ENCODE measurements at places on chromosomes 5 and 9.

GRCh38 chr5:149674686-149675085 is 55.4 kb upstream of the PPARGC1B start:
- DNase-seq: no peak

DNA sequence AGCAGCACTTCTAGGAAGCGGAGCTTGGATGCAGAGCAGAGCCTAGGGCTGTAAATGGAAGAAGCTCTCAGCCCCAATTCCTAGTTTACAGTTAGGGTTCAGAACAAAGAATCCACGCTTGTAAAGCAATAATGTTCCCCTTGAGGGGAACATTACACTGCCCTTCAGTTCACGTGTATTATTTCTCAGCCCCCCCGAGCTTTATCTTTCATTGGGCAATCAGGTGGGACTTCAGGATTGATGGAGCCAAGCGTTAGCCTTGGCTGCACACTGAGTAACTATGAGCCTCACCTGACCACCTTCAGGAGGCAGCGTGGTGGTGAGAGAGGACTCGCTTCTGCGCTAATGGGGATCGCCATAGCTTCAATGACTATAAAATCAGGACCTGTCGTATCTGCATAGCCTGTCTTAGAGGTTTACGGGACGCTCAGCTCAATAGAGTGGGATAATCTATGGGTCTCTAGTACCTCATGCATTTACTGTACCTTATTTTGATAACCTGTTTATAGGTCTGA is 157.0 kb upstream of the RASEF start:
- no peak for DNase-seq

DNA sequence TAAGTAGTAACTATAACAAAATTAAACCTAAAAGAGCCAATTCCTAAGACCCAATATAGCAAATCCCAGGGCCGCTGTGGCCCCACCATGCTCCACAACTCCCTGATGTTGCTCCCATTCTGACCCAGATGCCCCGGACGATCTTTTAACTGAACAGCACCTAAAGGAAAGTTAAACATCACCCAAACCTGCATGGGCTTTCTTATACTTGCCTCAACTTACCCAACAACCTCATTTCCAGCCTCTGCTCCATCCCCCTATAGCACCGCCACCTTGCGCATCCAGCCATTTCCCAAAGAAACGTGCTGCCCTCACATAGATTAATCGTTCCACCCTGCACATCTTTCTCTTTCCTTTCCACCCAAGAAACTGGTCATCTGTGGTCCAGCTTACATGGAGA is 54.6 kb downstream of the ZNF354C start:
- no peak for DNase-seq

GRCh38 chr5:42768106-42768504 is 11.5 kb downstream of the CCDC152 start:
- no peak for DNase-seq

GRCh38 chr5:135569755-135570452 is 8.9 kb downstream of the CXCL14 start:
- no peak for DNase-seq

- no peak for DNase-seq
Observed at GRCh38 chr5:25009063-25009462, 364.3 kb upstream of the CDH10 start.

DNA sequence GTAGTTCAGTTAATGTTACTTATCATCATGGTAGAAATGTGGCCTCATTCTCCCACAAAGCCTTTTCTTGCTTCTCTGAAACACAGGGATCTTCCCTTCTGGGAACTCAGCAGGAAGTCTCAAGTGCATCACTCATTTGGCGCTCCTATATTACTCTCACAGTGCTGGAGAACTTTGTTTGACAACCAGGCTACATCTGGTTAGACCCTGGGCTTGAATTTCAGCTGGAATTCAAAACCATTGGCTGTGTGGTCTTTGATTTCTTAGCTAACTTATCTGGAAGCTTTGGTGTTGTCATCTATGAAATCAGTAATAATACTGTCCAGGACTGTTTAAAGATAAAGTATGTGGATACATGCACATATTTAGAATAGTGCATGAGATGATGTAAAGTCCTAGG is 1777.1 kb downstream of the MAT2B start:
- DNase-seq: no peak

DNA sequence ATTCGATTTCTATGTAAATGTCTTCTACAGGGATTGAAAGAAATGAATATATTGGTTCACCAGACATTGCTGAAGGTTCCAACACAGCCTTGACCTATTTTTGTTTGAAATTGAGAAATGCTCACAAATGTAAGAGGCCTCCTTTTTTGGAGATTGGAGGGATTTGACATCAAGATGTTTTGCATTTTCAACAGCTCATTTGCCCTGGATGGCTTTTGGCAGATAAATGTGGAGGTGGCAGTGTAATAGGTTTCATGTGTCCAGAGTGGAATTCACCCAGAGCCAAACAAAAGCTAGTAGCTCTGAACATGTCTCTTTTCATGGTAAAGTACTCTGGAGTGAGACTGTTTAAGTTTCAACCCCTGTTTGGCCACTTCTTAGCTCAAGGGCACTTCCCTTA is 77.3 kb downstream of the PALM2AKAP2 start:
- DNase-seq: no peak

DNA sequence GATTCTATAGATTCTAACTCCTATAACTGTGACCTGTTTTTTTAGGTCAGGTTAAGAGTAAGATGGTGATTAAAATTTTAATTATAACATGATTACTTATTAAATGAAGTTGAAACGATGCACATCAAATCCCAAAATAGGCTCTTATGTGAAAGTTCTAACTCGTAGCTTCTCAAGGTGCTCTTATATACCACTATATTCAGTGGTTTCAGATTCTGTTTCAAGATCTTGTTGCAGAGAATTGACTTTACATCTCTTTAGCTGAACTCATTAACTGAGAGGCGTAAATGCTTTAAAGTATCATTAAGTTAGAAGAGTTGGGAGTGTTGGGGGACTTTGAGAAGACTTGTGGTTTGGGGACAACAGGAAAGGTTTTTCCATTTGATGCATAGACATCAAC is 1399.8 kb downstream of the PTPRD start:
- DNase-seq: no peak

DNA sequence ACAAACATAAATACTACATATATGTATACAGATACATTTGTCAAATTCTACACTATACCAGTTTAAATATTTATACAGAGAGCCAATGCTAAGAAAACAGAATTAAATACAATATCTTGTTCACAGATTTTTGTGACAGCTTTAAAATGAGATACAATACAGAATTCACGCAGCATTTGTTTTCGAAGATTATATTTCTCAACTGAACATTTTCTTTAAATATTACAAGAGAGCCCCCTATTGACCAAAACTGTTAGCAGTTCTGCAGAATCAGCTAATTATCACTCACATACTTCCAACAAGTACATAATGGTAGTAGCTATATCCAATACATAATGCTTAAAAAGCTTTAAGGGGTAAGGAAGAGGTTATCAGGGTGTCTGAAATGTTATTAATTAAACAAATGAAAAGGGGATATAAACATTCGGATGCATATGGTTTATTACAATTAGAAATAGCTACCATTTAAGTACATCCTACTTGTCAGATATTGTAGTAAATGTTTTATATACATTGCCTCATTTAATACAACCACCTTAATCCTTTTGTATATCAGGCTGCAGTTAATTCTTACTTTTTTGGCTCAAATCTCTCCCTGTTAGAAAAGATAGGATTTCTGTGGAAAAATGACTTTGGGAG is 31.7 kb downstream of the ZDHHC21 start:
- no peak for DNase-seq

GRCh38 chr5:139767960-139768359 is 27.6 kb upstream of the PSD2 start:
- DNase-seq: no peak

- DNase-seq: no peak
Observed at GRCh38 chr9:115746496-115746895, 407.1 kb upstream of the PAPPA start.

DNA sequence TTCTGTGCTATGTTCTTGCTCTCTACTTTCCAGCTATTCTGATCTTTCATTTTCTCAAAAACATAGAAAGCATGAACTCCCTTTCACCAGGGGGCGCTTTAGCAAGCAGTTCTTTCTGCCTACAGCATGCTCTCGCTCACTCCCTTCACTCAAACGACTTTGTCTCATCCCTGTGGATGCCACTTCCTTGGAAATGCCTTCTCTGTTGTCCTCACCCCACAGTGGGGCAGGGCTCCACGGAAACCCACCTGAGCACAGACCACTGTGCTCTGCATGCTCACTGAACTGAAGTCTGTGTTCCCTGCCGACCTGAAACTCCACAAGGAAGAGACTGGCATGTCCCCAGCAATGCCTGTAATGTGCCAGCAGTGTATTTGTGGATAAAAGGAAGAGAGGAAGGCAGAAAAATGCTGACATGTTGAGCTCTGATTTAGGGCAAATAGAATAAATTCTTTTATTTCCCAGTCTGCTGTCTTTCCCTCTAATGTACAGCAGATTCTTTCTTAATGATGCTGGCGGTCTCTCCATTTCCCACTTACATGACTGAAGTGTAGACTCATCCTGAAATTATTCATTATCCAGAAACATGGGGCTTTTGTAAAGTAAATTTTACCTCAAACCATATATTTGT is 4.9 kb upstream of the ROR2 start:
- DNase-seq: no peak

DNA sequence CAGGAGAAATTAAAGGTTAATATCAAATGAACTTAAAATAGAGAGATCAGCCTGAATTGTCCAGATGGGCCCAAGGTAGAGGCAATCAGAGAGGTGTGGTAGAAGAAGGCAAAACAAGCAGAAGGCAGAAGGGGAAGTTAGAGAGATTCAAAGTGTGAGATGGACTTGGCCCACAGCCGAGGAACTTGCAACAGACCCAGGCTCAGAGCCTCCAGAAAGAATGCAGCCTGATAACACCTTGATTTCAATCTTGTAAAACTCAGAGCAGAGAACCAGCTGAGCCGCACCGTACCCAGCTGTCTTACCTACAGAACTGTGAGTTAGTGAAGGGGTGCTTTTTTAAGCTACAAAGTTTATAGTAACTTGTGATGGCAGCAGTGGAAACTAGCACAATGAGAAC is 190.9 kb downstream of the RFK start:
- DNase-seq: no peak
